Anterior cingulate cortex (tissue), 58 donors: ENCODE measurements at places on chromosomes 3 and 15.

DNA sequence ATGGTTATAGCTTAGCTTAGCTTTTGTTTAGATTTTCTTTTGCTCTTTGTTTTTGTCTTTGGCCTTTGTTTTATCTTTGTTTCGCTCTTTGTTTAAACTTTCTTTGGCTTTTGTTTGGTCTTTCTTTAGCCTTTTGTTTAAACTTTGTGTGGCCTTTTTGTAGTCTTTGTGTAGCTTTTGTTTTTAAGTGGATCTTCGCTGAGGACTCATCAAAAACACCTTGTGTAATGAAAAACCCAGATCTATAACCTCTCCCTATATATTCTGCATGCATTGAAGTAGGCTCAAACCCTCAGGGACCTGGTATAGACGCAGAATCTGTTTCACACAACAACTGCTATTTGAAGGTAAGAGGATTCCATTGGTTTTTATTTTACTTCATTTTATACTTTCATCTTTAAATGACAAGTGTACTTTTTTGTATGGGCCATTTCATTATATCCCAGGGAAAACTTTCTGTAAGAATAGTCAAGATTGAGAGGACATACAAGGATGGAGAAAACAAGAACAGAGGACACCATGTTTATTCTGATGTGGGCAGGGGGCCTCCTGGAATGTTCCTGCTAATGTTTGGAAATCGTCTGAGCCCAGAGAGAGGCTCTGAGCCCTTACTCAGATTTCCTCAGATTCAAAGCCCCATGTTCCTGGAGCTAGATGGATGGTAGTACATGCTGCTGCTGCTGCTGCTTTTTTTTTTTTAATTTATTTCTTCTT lies at the start of gene MOBP:
MOBP (plus strand) TSS at position 287 of the 714 bp plus-strand sequence. CDS start 34,390 bp downstream, outside the sequence.
- DNase-seq = no peak

DNA sequence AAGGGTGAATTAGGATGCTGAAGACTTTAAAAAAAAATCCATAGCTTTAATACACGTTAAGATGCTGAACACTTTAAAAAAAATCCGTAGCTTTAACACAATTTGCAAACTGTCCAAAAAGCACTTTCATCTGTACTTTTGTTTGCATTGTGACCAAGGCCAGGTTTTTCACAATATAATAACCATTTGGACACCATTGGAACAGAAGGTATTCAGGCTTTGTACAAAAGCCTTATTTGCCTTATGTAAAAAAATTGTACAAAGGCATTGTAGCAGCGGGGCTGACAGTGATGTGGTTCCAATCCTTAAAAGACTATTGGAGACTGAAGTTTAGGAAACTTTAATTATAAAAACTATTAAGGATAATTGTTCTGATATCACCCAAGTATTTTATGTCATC lies 15.2 kb upstream of the ICE2 start:
- DNase-seq = no peak

GRCh38 chr3:13133471-13133981 lies 60.3 kb upstream of the IQSEC1 start:
- no peak for DNase-seq

GRCh38 chr3:174439331-174440252 lies 419.5 kb upstream of the NAALADL2 start:
- peak; percentile 33 for DNase-seq

DNA sequence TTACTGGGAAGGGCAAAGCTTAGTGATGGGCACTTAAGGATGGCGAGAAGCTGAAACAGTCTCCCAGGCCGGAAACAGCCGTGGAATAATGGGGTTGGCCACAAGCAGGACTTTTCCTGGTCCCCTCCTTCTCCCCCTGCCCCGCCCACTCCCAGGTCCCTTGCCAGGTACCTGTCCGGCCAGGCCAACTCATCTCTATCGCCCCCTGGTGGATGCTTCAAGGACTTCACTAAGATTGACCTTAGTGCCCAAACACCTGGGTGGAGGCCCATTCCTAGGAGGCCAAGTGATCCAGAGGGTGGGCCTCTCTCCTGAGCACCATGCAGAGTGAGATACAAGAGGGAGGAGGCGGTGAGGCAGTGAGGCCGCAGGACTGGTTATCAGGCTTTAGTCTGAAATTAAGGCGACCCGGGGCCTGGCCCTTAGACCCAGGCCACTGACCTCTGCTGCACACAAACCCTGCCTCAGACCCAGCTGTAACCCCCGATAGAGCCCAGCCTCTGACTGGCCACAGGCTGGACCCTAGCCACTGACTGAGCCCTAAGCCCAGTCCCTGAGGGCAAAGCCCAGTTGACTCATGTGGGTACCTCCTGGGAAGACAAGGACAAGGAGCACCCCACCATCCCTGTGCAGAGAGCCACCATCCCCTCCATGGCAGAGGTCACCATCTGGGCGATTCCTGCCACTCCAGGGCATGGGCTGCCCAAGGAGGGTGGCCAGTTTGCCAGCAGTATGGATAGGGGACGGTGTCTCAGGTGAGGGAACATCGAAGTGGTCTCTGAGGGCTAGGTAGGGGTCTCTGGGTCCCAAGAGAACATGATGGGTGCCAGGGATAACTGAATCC lies 37.6 kb downstream of the VIPR1 start:
- no peak for DNase-seq

- no peak for DNase-seq
Observed at GRCh38 chr15:27884726-27885125, 214.4 kb downstream of the OCA2 start.

GRCh38 chr15:94352636-94353487 lies 121.5 kb downstream of the MCTP2 start:
- DNase-seq = no peak

DNA sequence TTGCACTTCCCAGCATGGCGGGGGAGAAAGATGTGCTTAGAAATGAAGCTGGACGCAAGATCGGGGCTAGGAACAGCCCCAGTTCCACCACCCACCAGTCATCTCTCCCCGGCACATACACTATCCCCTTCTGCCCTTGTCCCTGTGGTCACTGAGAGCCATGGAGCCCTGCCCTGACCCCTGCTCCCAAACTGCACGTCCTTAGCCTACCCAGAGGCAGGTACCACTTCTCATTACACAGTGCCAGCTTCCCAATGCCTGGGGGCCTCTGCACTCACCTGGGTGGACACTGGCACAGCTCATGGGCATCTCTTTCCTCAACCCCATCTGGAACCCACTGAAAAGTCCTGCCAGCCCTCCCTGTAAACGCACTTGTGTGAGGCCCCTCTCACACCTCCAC lies 139.3 kb upstream of the PRR20G start:
- no peak for DNase-seq

GRCh38 chr15:78035861-78036476 lies 41.5 kb downstream of the TBC1D2B start:
- DNase-seq = no peak

GRCh38 chr3:10136426-10137005 lies 5.1 kb upstream of the VHL start:
- no peak for DNase-seq

- no peak for DNase-seq
Observed at GRCh38 chr3:46835491-46835890, 27.8 kb downstream of the MYL3 start.

- peak; percentile 20 for DNase-seq
Observed at GRCh38 chr15:28260722-28261121, 61.3 kb downstream of the HERC2 start.

GRCh38 chr3:170585937-170586310 lies at the start of gene SLC7A14:
Gene SLC7A14 (minus strand): TSS chr3:170586075. CDS start chr3:170526936, 59,139 bp downstream.
- DNase-seq = peak; percentile 43

- DNase-seq = no peak
Observed at GRCh38 chr3:15576475-15576874, 24.9 kb downstream of the HACL1 start.

GRCh38 chr15:72203507-72203837 lies 5.9 kb upstream of the GRAMD2A start:
- DNase-seq = peak; percentile 85

DNA sequence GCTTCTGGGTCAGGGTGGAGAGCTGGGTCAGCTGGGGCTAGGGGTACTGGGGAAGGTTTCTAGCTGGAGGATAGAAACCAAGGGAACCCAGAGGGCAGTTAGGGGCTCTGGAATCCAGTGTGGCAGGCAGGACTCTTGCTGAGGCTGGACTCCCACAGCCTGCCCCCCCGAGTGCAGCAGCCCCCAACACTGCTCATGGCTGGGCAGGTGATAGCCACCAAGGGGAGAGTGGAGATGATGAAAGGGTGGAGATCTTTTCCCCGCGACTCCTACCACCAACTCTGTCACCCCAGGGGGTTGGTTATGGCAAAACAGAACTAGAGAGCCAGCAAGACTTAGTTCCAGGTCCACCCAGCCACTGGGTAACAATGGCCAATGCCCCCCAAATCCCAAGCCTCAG lies 16.9 kb upstream of the LINGO1 start:
- no peak for DNase-seq

DNA sequence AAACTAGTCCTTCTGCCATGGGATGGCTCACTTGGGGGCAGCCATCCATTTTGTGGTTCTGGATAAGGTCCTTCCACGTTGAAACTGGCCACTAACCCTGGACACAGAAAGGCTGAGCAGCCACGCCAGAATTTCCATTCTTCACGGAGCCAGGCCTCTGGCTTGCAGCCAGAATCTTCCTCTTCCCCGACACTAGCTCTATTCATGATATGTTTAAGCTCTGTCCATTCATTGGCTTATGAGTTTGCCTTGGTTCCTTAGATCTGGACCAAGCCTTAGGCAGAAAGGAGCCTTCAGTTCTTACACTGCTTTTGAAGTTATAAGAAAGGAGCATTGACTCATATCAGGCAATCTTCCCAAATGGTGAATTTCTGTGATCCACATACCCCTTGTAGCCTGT lies 288.4 kb upstream of the GOLGA6L4 start:
- DNase-seq = no peak

GRCh38 chr3:81728766-81729544 lies 32.5 kb downstream of the GBE1 start:
- DNase-seq = no peak

- DNase-seq = no peak
Observed at GRCh38 chr3:169232863-169233262, 430.6 kb downstream of the MECOM start.

- no peak for DNase-seq
Observed at GRCh38 chr3:41224120-41224806, 25.0 kb downstream of the CTNNB1 start.

GRCh38 chr3:56851966-56852884 lies 50.5 kb upstream of the ARHGEF3 start:
- no peak for DNase-seq

GRCh38 chr15:48433226-48433886 lies 102.1 kb downstream of the DUT start:
- DNase-seq = no peak

DNA sequence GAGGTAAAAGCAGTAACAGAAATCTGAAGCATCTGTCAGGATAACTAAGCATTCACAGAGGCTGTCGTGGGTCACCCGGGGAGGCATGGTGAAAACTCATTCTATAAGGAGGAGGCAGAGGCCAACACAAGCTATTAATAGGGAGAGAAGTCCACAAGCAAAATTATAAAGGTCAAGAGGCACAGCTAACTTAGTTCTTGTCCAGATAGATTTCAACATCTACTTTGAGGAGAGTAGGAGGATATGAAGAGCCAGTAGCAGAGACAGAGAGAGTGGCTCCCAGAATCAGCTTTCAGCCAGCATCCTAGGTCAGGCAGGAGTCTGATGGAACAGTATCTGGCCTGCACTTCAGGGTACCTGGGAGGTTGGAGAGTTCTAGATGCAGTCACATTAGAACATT lies 95.3 kb downstream of the STAC start:
- no peak for DNase-seq

GRCh38 chr15:39118510-39118909 lies 462.4 kb upstream of the THBS1 start:
- DNase-seq = no peak

DNA sequence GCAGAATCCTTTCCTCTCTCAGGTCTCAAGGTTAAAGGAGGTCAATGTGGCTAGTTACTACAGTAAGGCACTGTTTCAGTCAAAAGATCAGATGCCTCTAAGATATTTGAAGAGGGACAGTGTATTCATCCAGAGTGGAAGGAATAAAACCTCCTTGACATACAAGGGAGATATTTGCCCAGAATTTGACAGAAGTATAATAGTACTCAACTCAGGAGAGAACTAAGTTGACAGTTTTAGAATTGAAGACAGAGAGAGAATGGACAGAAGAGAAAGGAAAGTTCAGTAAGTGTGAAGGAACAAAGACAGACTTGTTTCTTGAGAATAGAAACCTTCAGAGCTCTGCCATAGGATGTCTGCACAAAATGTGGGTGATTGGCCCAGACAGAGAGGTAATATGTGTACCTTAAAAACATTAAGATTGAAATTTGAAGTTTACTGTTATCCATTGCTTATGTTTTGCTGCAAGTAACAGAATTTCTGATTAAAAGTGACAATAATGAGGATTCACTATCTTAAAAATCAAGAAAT lies 507.1 kb downstream of the IGSF11 start:
- no peak for DNase-seq

- DNase-seq = no peak
Observed at GRCh38 chr3:150216041-150216811, 191.9 kb upstream of the TSC22D2 start.

- DNase-seq = no peak
Observed at GRCh38 chr3:24288496-24289236, 206.0 kb downstream of the THRB start.

GRCh38 chr3:123194552-123194951 lies 7.2 kb upstream of the SEC22A start:
- no peak for DNase-seq

- DNase-seq = no peak
Observed at GRCh38 chr15:45529613-45530012, 7.1 kb upstream of the SLC30A4 start.

DNA sequence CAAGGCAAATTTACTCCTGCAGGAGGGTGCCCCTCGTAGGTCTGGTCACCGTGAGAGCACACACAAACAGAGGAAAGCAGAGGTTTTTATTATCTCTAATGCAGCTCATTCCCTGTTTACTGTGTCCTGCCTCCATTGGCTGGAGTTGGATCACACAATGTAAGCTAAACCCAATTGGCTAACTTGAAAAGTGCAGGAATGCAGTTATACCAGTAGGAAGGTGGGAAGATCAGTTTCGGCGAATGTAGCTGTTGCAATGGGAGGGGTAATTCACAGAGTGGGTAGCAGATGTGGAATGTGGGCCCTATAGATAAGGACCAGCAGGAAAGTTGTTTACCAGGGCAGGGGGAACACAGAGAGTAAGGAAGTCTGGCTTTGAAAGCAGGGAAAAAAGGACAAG lies 42.5 kb upstream of the NPAP1 start:
- DNase-seq = no peak

DNA sequence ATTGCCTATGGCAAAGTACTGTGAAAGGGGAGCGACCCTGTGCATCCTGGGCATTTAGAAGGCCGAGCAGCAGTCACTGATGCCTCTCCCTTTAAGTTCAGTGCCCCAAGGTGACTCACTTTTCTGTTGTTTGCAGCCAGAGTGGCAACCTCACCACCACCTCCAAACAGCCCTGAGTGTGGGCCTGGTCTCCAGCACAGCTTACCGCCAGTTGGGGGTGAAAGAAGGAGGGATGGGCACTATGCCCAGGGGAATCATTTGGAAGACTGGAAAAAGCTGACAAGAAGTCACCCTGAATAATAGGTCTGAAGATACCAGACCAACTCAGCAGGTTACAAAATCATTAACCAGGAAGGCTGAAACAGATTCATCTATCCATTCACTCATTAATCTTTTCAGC lies 571.8 kb downstream of the EPHB1 start:
- no peak for DNase-seq
